ENCODE measurements at places on chromosomes 13 and 19.

DNA sequence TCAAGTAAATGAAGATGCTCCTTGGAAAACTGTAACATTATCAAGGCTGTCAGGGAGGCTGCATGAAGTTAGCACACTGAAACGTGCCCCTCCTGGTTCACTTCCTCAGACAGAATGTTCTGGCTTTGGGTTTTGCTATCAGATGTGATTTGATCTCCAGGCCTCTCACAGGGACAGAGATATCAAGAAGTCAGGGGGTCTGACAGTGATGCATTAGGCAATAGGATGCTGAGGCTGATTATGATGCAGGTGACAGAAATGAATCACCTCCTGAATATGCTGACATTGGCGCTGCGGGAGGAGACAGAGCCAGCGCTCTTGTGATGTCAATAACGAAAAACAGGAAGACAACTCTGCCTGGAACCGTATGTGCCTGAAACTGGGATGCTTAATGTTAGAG, 278.5 kb downstream of the DCT start:
- DNase-seq: no peak

DNA sequence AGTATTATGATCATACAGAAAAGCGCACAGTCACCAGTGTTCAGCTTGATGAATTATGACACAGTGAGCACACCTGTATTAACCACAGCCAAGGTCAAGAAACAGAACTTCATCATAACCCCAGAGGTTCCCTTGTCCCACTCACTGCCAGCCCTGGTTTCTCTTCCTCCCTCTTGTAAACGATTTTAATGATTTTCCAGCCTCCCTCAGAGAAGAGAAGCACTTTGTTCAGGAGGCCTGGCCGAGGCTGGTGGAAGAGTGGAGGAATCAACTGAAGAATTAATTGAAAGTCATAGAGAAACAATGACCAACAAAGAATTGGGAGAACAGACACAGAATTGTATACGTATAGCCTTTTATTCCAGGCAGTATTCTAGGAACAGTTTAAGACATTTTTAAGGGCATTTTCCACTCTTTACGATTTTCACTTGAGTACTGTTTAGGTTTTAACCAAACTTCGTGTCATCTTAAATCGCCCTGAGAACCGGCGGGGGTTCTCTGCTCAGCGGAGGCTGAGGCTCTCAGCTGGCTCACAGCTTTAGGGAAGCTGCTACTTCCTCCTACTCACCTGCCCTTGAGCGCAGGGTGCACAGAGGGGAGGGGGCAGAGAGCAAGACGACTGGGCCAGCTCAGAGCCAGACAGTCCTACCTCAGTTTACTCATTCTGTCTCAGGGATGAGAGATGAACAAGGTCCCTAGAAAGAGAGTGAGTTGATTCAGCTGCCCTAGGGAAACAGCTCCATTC, 108.6 kb downstream of the AKAP11 start:
- no peak for DNase-seq

- DNase-seq: no peak
Measured at GRCh38 chr13:57470491-57470890, 161.1 kb upstream of the PCDH17 start.

DNA sequence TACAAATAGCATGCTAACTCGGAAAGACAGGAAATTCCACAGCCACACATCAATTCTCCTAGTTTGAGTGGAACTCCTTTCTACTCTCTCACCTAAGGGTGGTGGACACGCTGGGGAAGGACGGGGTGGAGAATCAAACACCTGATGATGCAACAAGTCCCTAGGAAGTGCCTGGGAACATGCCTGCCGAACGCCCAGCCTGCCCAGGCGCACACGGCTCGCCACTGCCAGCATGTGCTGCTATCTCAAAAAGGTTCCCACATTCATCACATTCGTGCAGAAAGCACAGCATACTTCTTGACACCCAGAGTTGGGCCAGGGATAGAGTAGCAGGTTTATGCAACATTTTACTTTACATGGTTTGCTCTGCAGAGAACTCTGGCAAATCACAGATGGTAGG, 164.6 kb downstream of the ABCC4 start:
- no peak for DNase-seq

- DNase-seq: no peak
Measured at GRCh38 chr13:47696674-47697073, 304.4 kb downstream of the SUCLA2 start.

DNA sequence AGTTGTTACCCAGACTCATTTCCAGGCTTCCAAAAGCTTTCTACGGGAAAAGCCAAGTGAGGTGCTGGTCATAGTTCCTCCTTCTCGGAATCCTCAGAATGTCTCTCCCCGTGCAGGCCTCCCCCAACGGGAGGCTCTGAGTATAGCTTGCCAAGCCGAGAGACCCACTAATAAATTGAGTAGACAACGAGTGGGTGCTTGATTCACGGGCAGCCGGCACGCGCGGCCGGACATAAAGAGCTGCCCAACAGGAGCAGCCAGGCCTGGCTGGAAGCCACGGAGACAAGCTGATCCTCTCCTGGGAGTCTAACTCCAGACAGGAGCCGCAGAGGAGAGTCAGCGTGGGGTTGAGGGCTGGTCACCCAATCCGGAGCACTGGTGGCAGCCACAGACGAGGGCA, 43.4 kb upstream of the MEDAG start:
- no peak for DNase-seq

DNA sequence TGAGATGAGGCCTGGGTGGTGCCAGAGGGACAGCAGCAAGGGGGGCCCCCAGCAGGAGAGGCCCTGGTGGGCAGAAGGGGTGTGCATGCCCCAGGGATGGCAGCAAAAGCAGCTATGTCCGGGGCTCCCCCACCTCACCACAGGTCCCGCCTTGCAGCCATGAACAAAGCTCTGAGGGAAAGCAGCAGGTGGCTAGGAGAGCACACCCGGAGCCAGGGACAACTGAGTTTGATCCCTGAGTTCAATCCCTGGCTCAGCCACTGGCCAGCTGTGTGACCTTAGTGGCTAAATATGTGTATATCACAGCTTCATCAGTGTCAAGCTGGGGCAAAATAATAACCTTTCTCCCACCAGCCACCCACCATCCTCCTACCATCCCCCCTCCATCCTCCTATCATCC, 47.7 kb upstream of the KCTD15 start:
- no peak for DNase-seq

- no peak for DNase-seq
Measured at GRCh38 chr13:71611292-71611691, 255.7 kb downstream of the DACH1 start.

DNA sequence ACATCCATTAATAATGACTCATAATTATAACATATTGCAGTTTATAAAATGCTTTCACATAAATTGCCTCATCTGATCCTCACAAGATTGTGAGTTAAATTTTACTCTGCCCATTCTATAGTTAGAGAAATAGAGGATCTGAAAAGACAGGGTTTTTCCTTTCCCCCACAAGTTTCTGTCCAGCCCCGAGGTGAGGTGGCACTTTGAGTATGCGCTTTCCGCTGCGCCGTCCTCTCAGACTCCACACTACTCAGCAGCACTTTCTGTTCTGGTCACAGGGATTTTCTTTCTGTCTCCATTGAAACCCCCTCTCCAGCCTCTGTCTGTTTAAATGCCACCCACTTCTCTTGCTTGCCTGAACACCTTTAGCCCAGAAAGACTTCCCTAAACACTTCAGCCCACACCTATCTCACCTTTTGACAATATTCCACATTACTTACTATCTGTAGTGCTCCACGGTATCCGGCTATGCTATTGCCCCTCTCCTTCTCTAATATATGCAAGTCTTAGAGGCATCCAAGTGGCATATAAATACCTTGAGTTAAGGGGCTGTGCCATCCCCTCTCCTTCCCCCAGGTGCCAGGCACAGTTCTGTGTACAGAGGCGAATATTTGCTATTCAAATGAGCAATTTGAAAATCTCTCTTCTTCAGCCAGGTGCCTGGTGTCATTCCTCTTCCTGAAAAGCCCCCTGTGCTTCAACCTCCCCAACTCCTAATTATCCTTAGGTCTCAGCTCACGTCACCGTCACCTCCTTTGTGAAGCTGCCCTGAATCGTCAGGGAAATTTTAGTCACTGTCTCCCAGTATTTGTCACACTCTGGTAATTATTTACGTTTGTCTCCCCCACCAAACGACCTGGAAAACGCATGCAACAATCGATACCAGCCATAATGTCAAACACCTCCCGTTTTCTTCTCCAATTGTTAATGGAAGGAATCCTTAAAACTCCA, 268.7 kb downstream of the NHLRC3 start:
- DNase-seq: no peak

DNA sequence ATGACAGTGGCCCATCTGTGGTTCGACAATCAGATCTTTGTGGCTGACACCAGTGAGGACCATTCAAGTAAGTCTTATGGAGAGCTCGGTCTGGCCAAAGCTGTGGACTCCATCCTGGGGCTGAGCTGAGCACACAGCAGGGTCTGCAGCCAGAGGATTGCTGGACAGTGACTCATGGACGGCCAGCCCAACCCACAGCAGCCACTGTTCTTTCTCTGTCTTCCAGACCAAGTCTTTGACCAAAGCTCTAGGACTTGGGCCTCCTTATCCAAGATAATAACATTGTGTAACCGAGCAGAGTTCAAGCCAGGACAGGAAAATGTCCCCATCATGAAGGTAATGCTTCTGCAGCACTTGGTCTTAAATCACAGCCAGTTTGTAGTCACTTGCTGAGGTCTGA, 12.4 kb downstream of the ATP12A start:
- no peak for DNase-seq

DNA sequence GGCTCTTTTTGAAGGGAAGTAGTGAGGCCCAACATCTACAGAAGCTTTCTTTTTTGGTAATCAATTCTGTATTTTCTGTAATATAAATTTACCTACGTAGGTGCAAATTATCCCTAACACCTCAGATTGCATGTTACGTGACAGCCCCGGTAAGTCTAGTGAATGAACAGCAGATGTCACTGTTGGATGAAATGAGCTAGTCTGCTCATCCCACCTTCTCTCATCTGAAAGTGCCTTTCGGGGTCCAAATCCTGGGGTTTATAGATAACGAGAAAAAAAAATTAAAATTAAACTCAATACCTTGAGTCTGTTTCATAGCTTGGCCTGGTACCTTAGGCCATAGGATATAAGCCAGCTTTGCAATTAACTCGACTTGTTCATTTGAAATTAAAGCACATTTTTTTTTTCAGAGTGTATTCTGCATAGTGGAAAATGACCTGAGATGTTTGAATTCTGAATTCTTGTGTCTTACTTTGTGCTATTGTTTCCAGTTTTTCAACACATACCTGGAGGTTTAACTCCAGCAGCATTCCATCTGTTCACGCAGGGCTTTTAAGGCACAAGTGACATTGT, 548.2 kb downstream of the GPC5 start:
- DNase-seq: peak; percentile 16

GRCh38 chr19:40381321-40381720, 8.7 kb downstream of the HIPK4 start:
- DNase-seq: no peak

DNA sequence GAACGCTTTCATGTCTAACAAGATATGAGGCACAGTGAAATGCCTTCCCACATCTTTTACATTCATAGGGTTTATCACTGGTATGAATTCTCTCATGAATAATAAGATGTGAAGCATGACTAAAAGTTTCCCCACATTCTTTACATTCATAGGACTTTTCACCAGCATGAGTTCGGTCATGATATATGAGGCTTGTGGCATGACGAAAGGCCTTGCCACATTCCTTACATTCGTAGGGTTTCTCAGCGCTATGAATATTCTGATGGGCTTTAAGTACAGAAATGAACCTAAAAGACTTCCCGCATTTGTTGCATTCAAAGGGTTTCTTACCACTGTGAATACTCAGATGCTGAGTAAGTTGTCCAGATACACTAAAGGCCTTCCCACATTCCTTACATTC, 21.3 kb downstream of the ZNF607 start:
- no peak for DNase-seq

DNA sequence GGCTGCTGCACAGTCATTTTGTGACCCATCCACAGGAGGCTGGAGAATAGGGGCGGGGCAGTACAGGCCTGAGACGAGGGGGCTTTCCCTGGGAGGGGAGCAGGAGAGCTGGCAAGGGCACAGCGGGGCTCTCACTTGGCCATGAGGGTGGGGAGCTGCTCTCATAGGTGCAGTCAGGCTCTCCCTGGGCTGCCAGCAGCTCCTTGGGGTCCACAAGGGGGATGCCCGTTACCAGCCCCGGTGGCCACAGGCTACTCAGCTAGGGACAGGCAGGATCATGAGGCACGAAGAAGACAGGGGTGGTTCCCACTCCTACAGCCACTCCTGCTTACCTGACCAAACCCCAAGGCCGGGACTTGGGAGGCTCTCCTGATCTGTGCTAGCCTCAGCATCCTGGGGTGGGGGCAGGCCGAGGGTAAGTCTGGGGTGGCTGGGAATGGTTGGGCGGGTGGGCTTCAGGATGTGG, 16.5 kb downstream of the ARHGAP33 start:
- no peak for DNase-seq

DNA sequence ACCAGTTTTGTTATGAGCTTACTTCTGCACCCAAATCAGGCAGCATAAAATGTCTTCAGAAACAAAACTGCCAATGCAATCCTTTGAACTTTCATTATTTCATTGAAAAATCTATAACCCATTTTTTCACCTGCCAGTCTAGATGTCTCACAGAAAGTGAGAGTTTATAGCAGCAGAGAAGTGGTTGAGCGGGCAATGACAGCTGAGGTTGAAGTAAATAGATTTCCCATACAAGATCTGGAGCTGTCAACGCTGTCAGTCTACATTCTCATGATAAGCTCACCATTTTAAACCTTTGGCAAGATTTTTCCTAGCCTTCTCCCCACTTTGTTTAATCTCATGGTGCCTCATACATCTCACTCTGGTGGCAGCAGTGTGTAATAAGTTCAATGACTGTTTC, 1144.9 kb upstream of the PCDH9 start:
- no peak for DNase-seq

GRCh38 chr19:15288146-15288963, 44.0 kb downstream of the BRD4 start:
- DNase-seq: no peak

- no peak for DNase-seq
Measured at GRCh38 chr19:17755443-17755890, 4.2 kb downstream of the FCHO1 start.

DNA sequence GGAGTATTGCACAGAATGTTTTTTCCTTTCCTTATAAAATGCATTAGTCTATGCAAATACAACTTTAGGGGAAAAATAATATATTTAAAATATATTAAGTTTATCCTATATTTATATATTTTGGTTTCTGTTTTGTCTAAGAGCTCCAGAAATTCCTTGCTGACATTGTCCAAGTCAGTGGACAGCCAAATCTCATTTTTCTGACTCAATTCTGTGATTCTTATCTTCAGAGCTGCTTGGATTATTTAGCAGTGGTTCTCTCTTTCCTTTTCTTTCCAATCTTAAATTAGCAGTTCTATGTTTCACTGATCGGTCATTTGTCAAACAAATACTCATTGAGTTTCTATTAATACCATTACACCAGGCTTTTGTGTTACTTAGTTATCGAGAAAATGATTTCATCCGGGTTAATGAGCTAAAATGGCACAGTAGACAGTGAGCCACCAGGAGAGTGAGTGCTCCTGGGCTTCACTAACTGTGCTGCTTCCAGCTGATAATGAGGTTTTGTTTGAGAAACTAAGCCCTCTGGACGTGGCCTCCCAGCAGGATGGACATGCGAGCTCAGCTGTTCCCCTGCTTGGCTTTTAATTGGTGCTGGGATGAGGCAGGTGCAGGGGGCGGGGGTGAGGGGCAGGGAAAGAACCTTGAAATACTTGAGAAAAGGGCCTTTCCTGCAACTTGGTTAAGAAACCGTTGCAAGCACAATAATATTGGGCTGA, 44.0 kb downstream of the ATP11A start:
- no peak for DNase-seq

All from AML-193 (cell line).